ENCODE measurements at places on chromosomes 16 and 17.

DNA sequence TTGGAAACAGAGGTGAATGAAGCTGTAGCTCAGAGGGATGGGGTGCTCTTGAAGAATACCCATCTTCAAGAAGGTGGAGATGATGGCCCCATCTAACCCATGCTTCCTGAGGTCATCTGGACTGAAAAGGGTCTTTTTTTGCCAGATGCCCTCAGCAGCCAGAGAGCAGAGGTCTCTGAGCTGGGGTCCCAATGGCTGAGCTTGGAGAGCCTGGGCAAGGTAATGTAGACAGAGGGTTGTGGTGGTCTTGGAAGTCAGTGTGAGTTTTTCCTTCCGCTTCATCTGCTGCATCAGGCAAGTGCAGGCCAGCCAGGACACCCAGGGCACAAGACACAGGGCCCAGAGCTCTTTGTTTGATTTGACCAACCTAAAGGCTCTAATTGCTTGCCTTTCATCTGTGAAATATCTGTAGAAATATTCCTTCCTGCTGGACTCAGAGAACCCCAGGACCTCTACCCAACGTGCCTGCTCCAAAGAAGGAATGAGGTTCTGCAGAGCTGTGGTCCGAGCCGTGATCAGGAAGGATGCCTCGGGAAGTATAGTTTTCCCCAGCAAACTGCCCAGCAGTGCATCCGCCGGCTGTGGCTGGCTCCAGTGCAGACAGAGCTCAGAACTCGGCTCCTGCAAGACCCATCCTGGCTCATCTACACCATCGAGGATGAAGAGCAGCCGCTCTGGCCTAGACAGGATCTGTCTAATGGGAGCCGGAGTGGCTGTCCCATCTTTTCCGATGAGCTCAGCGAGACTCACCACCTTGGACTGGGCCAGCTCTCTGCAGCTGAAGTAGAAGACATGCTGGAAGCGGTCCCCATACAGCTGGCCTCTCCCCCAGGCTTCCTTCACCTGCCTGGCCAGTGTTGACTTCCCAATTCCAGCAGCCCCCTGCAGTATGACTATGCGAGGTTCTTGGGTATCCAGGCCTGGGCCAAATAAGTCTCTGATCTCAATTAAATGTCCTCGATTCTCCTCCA is 25.2 kb downstream of the NLRP1 start:
- DNase-seq = no peak

DNA sequence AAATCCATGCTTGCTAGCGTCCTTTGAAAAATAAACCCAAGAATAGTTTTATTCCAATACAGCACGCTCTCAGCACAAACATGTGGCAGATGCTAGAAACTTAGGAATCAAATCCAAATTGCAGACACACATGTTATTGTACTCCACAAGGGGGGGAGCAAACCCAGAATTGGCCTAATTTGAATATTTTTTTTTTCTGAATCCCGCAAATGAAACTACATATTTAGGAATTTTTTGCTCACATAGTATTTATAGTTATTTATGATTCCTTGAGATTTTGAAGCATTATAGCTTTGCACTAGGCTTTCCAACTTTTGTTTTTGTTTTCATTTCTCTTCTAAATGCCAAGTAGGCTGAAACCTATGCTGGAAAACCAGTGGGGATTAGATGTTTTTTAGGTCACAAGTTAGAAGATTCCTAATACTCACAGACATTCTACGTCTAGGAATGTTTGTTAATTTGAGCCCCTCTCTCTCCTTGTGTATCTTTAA is 59.3 kb upstream of the CDH11 start:
- DNase-seq = no peak

DNA sequence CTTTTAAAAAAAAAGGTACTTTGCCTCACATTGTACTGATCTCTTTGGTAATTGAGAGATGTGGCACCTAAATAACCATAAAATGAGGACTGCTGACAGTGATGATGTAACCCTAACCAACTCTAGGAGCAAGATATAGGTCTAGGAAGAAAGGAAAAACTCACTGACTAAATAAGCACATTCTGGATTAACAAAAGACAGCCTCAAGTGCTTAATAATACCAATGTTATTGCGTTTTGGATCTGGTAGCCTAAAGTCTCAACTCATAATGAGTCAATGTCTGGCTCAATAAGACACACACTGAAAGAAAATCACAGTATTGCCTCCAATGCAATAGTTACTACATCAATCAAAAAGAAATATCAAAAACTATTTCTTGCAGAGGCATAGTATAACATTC is 3.0 kb downstream of the ERN1 start:
- no peak for DNase-seq

- no peak for DNase-seq
Measured at GRCh38 chr17:37130984-37131446, 182.3 kb downstream of the AATF start.

- DNase-seq = no peak
Measured at GRCh38 chr16:12538667-12539091, 265.0 kb downstream of the CPPED1 start.

DNA sequence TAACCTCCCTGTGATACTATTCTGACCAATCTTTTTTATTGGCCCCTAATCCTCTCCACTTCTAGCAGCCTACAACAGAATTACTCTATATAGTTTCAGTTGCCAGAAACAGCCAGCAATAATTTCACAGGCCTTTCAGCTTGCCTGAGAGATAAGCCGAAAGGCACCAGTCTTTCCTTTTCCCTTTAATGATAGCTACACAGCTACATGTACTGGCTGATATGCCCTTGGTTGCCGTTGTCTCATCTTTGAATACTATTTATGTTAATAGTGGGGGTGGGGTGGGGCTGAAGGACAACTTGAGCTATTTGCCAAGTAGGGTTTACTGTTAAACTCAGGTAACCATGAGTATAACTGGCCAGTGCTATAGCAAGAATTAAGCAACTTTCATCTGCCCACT is 35.8 kb upstream of the RASL10B start:
- DNase-seq = no peak
